ENCODE measurements at places on chromosomes 5 and 9. TPM values are rescaled to one million over a fixed set of nuclear protein-coding genes. Genes with fewer than 3 reads are reported as not detected.
A peak's percentile ranks its signal among the peaks of the same experiment; 100 is the strongest.

N4BP3 gene
- 18.4 TPM for polyA plus RNA-seq

RAI14 gene
- 18.3 TPM for polyA plus RNA-seq

PRSS3 gene
- polyA plus RNA-seq = 0.22 TPM

PCDHB4 gene
- 3.3 TPM for polyA plus RNA-seq

ZNF883 gene
- 5.3 TPM for polyA plus RNA-seq

- DNase-seq = peak; percentile 89
These were observed 81.9 kb upstream of the FREM1 start for GRCh38 chr9:14992081-14992480.

DNA sequence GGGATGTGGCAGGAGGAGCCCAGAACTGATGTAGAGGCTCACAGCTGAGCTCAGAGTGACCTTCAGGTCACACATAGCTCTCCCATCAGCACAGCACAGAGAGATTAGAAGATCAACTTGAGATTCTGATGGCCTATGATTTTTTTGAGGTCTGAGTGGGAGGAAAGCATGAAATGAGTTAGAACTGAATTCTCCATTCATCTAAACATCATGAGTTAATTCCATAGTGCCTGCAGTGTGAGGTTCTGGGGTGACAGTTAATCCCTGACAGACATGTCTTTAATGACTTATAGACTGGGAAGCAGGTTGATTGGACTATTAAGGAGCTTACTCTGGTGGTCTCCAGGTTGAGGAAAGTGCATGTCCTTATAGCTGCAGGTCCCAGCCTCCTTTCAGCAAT is 22.4 kb downstream of the SLC22A5 start:
- DNase-seq = no peak

- peak; percentile 42 for DNase-seq
These were observed 30.4 kb downstream of the NR3C1 start for GRCh38 chr5:143373076-143373475.

DNA sequence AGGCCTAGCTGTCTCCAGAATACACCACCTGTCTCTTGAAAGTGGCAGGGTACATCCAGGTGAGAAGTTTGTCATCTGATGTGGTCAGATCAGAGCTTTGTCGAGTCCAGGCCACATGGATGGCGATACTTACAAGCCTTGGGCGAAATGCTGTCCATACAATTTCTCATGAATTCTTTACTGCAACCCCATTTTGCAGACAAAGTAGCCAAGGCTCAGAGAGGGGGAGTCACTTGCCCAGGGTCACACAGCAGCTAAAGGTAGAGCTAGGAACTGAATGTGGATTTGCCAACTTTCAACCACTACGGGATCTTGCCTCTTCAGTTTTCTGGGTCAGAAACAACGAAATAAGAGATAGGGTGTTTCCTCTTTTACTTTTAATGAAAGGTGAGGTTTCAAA is 35.2 kb downstream of the CRB2 start:
- DNase-seq = no peak

- no peak for DNase-seq
These were observed 42.6 kb downstream of the CSF1R start for GRCh38 chr5:150043657-150044328.

DNA sequence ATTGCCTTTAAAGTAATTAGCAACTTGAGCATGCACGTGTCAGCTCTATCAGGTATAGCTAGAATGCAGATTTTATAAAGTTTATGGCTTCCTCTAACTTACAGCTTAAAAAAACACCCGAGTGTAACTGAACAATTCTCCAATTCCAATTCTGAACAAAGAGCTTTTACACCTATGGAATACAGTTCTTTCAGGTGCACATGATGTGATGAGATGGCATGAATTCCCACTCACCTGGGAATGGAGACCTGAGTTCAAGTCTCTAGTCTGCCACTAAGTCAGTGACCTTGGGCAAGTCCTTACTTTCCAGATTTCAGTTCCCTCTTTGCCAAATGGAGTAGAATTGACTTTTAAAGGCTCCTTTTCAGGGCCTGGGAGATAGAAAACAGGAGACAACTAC is 1.8 kb downstream of the ZFAND5 start:
- DNase-seq = peak; percentile 40

- DNase-seq = peak; percentile 16
These were observed 3.4 kb downstream of the MAMDC4 start for GRCh38 chr9:136855461-136856078.

GRCh38 chr5:51449026-51449425 is 65.8 kb downstream of the ISL1 start:
- DNase-seq = peak; percentile 28

DNA sequence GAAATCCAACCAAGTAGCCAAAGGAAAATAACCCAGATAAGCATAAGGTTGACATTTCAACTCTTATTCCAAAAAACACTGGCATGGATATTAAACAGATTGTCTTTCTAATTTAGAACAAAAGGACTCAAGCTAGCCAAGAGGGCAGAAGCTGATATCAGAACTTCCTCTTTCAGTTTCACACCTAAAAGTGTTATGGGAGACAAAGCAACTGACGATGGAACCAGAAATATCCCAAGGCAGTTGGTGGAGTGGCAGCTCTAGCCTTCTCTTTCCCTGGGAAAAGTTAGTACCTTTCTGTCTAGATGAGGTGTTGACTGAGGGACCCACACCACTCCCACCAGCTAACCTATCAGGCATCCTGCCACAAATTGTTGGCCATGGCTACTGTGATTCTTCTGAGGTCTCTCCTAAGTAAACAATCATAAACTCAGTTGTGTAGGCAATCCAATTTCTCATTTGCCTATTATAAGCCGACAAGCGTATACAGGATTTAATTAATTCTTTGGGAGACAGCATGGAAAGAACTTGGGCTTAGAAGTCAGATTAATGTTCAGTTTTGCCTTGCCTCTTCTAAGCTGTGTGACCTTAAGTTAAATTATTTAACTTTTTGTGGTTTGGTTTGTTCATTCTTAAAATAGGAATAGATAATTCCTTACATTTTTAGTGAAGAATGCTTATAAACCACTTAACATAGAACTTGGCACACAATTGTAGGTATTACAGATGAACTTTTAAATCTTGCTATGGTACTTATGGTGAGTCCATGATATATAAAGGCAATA is 110.9 kb upstream of the ADAMTSL1 start:
- peak; percentile 43 for DNase-seq

DNA sequence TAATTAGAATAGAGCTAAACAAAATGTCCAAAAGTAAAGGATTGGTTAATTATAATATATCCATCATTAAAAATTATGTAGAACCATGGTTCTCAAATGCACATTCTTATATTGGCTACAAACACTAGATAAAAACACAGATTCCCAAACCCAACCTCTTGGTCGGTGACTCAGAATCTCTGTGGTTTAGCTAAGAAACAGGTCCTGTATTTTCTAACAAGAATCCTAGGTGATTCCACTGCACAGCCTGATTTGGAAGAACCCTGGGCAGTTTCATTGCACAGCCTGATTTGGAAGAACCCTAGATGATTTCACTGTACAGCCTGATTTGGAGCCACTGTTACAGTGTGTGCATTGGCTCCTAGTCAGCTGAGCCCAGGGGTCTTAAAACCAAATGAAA is 67.9 kb downstream of the KIAA1958 start:
- DNase-seq = no peak

DNA sequence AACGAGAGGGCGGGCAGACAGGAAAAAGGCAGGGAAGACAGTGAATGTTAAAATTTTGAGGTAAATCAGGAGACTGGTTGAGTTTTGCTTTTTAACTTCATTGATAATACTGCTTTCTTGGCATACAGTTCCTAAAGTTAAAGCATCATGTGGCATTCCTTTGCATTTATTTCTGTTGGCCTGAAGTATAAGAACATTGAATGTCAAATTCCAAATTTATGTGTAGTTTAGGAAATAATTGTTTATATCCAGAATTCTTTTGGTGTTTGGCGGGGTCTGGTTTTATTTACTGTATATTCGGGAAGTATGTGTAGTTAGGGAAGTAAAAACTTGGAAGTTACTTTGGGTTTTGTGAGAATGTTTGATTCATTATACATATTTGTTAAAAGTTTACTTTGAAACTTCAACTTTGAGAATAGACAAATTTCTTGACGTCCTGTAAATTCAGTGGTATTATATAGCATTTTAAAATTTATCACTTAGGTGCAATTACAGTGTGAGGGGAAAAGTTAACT is 83.2 kb downstream of the PTPDC1 start:
- DNase-seq = no peak

DNA sequence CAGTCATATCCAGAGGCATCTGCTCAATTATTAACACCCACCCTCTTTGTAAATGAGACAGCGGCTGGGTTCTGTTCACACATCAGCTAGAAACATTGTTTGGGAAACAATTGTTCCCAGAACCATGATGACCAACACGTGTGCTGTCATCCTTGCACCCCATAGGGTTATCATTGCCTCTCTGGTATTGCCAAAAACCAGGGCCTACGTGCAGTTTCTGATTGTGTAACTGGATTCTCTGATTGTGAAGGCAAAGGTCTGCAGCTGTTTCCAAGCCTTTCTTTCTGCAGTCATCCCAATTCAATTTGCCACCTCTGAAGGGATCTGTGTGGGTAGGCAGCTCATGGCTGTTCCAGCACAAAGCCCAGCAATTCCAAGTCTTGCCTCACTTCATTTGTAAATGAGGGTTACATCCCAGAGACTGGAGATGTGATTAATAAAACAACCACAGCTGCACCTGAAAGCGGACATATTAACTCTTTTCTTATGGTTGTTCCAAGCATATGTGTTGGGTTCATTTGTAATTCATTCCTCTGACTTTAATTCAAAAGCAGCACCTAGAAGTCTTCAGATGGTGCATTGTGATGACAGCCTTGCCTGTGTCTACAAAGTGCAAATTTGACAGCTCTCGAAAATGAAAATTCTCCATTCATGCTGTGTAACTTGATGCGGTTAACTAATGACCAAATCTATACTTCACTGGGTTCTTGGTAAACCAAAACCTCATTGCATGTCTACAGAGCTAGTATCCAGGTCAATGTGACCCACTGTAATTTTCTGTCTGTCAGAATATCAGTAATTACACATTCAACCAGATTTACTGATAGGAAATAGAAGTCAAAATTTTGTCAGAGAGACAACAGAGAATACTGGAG is 66.6 kb downstream of the YIPF5 start:
- no peak for DNase-seq

DNA sequence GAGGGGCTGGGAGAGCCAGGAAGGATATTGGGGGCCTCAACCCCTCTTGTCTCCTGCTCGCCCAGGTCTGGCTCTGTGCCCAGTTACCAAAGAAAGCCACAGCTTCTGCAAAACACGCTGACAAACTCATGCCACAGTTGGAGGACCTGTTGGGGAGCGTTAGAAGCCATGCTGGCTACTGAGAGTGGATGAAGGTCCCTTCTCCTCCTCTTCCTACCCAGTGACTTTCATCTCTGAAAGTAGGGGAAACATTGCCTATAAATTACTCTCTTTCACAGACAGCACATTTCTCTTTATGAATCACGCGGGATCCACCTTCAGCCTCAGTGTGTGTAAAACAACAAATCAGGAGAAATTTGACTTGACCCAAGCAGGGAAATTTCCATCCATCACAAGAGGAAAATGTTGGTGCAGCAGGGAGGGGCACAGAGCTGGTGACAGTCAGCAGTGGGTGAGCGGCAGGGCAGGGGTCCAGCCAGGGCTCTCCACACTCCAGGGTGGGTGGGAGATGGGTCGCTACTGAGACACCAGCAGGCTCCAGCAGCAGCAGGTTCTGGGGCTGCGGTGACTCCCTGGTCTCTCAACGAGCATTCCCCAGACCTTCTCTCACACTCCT is 181.9 kb downstream of the FGF18 start:
- no peak for DNase-seq

DNA sequence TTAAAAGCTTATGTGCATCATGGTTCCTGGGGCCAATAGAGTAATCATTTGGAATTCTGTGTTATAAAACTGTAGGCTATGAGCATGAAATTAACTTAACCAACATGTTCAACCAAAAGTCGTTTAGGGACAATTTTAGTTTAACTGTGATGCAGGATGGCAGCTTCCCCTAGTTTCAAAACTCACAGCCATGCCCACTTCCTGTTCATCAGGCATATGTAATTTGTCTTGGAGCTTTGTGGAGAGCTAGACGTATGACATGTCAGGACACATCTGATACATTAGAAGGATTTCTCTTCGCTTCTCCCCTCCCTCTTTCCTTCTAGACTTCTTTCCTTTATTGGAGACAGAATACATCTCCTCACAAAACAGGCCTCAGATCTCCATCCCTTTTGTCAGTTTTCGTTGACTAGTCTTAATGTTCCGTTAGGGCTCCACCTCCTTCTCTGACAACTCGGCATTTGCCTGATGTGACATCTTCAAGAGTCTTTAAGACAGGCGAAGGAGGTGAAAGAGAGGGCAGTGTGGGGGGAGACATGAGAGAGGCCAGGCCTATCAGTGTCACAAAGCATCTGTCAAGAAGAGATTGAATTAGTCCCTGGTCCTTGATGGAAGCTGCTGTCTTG is 176.0 kb downstream of the MSX2 start:
- peak; percentile 36 for DNase-seq

DNA sequence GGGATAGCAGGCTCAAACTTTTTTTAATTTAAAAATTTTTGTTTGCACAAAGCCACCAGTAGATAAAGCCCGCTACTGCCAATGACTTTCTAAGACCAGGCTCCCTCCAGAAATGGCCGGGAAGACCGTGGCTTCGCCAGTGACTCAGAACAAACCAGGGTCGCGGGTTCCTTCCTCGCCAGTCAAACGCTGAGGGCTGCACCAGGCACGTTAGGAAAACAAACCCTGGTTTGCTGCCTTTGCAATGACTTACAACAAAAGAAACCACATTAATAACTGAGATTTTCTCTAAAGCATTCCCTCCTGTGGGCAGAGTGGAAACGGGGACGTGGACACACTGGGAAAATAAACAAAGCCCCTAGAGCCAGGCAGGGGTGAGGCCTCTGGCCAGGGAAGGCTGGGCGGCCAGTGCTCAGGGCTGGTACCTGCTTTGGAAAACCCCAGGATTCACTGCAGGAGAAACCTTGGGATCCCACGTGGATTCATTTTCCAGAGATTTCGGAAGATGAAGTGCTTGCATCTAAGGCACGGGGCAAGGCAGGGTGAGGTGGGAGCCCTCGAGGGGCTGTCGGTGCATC is 3.8 kb downstream of the PRRX2 start:
- DNase-seq = no peak

- no peak for DNase-seq
These were observed 20.1 kb downstream of the RORB start for GRCh38 chr9:74517188-74517587.

GRCh38 chr9:122095010-122095767 is 2.1 kb upstream of the TTLL11 start:
- DNase-seq = peak; percentile 62

Data from muscle of leg (tissue), 16 donors.